ENCODE measurements at places on chromosomes 6 and 20.

DNA sequence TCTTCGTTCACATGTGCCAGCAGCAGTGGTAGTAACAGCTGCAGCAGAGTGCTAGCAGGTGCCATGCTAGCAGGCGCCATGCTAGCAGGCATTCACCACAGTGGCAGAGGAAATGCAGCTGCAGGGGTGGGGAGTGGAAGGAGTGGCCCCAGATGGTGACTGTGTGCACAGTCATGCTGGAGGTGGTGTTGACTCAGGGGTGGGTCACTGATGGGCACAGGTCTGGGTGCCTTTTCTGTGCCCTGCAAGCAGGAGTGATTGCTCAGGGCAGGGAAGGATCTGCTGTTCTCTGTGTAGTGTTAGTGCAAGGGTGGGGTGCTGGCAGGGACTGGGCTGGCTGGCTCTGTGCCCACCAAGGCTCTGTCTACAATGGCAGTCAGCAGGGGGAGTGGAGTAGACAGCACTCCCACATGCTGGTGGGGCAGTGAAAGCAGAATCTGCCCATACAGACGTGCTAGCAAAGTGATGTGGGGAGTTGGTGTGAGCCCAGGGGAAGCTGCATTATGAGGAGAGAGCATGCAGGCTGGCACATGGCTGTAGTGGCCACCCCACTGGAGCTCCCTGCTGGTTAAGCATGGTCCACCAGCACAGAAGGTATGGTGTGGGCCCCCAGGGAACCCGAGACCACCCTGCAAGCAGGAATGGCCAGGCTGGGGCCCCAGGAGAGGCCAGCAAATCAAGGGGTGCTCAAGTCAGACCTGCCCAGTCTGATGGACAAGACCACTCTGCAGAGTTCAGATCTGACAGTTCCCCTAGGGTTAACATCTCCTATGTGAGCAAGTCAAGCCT lies 11.4 kb upstream of the TSPYL4 start:
- peak; percentile 50 for DNase-seq

- no peak for DNase-seq
Measured at GRCh38 chr6:111549746-111550145, 55.9 kb downstream of the TRAF3IP2 start.

DNA sequence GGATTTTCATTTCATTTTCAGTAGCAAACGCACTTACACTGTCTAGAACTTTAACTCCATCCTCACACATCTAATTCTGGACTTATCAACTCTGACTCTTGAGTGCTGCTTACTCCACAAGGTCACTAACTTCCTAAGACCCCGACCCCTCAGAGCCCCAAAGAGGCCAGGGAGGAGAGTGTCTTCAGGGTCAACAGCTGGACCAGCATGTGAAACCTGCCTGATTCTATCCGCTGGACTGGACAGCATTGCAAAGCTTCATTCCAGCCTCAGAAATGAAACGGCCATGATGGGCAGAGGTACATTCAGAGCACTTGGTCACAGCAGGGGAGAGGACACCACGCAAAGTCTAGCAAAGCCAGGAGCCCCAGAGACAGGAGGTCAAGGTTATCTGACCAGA lies 9.1 kb downstream of the RNASET2 start:
- DNase-seq, result no peak

GRCh38 chr6:135667691-135668455 lies 170.3 kb upstream of the AHI1 start:
- peak; percentile 66 for DNase-seq

DNA sequence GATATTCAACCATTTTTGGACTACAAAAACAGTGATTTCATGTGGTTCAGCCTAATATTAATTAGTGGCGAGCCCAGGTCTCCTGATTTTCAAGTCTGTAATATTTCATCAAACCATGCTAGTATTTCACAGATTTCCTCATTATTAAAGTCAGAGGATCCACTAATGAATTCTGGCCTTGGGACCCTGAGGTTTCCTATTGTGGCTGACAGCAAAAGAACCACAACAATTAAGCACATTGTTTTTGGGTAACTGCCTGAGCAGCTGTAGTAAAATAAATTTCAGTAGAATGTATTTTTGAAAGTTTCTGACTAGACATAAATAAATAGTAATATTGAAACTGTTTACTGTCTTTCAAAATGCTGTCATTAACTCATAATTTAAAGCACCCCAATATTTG lies 630.7 kb upstream of the MMS22L start:
- no peak for DNase-seq

DNA sequence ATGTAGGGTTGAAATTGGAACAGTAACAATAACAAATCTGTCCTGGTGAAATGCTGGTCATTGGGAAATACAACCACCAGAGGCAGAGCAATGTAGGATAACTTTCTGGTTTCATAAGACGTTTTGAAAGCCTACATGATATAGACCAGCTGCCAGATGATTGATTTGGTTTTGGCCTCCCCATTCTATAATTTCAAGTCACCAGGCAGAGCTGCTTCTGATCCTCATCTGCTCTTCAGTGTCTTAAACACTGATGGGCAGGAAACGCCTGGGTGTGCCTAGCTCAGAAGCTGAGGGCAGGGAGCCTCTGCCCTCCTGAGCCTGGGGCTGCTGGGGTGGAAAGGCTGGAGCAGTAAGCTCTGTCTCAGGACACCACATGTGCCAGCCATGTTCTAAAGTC lies 24.5 kb downstream of the DHX35 start:
- DNase-seq, result no peak

GRCh38 chr20:32454164-32455145 lies 96.3 kb downstream of the ASXL1 start:
- no peak for DNase-seq

DNA sequence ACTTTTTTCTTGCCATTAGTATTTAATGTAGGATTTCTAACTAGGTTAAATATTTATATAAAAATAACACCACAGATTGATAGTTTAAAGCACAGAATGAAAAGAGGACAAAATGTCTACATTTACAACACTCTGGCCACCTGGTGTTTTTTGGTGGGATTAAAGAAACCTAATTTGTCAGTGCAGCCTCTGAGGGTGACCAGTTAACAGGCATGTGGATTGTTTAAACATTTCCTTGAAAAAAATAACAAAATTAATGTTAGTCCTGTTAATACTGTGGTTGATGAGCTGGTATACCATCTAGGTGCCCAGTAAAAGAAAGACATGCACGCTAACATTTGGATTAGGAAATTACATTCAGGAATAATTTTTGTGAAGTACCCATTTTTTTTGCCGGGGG lies 8.8 kb downstream of the SLC9A8 start:
- DNase-seq, result no peak

DNA sequence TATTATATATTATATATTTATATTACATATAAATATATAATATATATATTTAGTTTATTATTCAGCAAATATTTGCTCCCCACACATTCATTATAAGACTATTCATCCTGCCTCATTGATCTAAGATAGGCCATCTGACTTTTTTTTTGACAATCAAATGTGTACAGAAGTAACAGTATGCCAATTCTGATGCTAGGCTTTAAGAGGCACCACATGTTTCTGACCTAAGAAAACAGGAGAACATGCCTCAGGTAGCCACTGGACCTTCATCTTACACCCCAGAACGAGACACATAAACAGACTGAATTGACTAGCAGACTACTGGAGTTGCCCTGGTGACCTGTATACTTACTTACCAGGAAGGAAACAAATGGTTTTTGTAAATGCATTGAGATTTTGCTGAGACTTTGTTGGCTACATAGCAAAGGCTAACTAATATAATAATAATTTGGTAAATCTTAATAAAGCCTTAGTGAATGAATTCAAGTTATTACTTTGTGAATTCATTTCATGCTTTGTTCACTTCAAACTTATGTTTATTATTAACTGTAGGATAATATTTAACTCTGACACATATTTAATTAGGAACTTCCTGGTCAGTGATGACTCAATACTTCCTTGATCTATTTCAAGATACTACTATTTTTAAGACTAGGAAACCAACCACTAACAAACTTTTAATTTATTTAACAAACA lies 13.4 kb upstream of the MYO6 start:
- no peak for DNase-seq

DNA sequence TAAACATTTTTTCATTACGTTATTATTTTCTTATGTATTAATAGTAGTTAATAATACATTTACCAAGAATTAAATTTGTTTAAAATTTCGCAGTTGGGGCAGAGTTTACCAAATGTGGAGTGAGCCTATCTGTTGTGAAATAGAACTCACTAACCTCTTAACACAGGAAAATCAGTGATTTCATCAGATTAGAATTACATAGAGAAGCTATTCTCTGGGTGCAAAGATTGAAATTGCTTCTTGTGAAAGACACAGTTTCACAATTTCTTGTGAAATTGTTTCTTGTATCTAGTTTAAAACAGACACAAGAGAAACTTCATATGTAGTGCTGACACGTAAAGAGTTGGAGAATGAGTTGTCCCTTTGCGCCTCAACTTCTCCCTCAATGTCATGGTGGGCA lies 69.4 kb upstream of the PRL start:
- DNase-seq, result peak; percentile 72

GRCh38 chr6:31450751-31451150 lies 47.2 kb upstream of the MICB start:
- no peak for DNase-seq

DNA sequence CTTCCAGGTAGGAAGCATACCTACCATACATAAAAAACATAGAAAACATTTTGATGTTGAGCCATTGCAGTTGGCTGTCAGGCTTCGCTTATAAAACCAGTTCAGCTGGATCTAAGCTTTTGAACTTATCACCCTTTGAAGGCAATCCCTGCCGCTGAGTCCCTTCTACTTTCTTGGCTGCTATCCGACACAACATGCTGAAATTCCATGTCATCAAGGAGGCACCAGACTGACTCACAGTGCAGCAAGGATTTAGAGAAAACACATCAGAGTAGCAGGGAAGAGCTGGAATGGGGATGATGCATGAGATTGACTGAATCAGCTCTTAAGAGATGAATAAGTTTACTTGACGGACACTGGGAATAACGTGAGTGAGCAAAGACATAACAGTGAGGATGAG lies 135.0 kb upstream of the MAN1A1 start:
- peak; percentile 81 for DNase-seq

DNA sequence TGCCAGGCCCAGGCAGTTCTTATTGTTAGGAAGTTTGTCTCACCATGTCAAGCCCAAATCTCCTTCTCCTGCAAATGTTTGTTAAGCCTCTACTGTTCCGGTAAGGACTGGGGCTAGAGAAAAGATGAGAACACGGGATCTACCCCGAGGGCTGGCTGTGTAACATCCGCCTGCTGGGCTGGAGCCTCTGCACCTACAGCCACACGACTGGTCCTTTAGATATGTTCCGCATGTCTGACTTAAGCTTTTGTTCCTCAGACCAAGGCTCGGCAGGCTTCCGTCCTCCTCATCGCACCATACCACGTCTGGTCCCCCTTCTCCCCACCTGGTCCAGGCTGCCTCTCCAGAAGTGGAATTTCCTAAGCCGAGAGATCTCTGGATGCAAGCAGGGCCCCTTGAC lies 2.6 kb downstream of the GHRH start:
- no peak for DNase-seq

- no peak for DNase-seq
Measured at GRCh38 chr6:128047989-128048388, 147.1 kb upstream of the THEMIS start.

GRCh38 chr20:48759631-48760245 lies 68.1 kb downstream of the PREX1 start:
- no peak for DNase-seq

DNA sequence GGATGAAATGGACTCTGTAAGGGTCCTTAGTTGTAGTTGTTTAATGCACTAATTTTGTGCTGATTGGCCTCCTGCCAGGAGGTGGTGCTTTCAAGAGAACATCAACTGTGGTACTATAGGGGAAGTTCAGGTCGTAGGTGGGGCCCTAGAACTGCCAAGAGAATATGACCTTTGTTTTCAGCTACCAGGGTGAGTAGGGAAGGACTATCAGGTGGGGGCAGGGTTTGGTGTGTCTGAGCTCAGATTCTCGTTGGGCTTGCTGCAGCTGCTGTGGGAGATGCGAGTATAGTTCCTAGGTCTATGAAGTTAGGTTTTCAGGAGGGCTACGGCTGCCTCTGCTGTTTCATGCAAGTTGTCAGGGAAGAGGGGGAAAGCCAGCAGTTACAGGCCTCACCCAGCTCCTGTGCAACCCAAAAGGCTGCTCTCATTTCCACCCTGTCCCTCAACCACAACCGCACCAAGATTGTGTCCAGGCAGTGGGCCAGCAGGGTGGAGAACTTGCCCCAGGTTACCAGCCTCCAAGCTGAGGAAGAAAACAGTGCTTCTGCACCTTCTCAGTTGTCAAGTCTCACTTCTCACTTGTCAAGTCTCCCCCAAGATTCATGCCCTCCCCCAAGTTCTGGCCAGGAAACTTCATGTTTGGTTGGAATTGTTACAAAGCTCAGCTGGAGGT lies 626.5 kb upstream of the MAP3K7 start:
- DNase-seq, result peak; percentile 4

DNA sequence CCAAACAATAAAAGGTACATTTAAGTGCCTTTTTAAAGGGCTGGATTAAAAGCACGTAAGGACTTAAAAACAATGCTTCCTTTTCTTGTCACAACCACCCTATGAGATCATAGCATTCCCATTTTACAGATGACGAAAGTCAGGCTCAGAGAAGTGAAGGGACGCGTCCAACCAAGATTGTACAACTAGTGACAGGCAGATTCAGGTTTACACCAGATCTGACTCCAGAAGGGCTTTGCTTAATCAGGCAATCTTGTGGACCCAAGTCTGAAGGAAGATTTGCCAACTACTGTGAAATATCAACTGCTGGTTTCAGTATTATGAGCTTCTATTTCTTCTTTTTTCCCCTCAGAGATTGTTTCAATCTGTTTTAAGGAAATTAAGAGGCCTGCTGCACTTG lies 877 bp downstream of the ENPP4 start:
- no peak for DNase-seq

GRCh38 chr6:7051780-7052442 lies 55.9 kb upstream of the RREB1 start:
- DNase-seq, result no peak

DNA sequence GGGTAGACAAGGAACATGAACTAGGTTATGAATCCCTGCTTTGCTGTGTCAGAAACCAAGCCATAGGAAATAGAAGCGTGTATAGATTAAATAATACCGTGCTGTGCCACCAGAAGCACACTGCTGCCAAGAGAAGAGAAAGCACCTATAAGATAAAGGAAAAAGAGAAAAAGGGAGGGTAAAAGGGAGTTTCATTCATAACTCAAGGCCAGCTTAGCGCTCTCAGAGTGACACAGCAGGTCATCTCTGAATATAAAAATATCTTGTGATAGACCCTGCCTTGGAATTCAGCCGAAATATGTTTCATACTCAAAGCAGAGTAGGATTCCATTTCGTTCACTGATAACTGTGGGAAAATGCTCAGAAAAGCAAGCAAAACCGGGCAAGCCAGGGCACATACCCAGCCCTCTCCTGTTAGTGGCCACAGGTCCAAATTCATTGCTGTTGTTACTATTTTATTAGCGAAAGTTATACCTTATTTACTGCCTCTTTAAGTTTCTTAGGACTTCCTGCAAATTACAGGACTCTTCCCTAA lies 8.7 kb downstream of the JAG1 start:
- DNase-seq, result peak; percentile 71
